ENCODE measurements at places on chromosomes 2 and 18. TPM values are rescaled to one million over a fixed set of nuclear protein-coding genes. Genes with fewer than 3 reads are reported as not detected.

DNA sequence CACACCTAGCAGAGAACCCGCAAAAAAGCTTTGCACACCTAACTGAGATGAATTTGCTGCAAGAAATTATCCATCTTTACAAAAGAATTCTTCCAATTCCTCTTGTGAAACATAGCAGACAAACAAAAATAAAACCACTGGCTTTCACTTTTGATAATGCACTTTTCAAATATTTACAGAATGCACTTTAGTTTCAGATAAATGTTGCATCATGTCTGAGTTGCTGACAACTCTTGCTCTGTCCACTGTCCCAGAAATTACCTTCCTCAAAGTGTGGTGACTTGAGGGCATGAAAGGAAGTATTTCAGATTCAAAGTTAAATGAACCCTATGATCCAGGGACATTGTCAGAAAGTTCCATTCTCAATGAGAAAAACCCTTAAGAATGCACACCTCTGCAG, 256.2 kb upstream of the PARD3B start:
- DNase-seq, result no peak

GRCh38 chr2:227623226-227623625, 5.9 kb downstream of the SCYGR4 start:
- DNase-seq, result no peak

Gene TOGARAM2
- not detected for total RNA-seq

Gene UGT1A7
- 88.8 TPM for total RNA-seq

Gene CRYGD
- total RNA-seq, result not detected

Gene IL36G
- total RNA-seq, result 7.7 TPM

Gene KCNE4
- 0.76 TPM for total RNA-seq

- no peak for DNase-seq
Observed at GRCh38 chr2:43701111-43701510, 24.9 kb upstream of the C1GALT1C1L start.

GRCh38 chr2:39550701-39551285, 113.7 kb upstream of the MAP4K3 start:
- DNase-seq, result no peak

GRCh38 chr2:143148757-143149156, 19.5 kb downstream of the ARHGAP15 start:
- no peak for DNase-seq

Data from esophagus squamous epithelium (tissue), 5 donors.